ENCODE measurements at places on chromosomes 6 and 20.

GRCh38 chr6:25447570-25447929, 168.4 kb downstream of the CARMIL1 start:
- no peak for DNase-seq

GRCh38 chr6:33957892-33958525, 154.2 kb upstream of the MLN start:
- no peak for DNase-seq

DNA sequence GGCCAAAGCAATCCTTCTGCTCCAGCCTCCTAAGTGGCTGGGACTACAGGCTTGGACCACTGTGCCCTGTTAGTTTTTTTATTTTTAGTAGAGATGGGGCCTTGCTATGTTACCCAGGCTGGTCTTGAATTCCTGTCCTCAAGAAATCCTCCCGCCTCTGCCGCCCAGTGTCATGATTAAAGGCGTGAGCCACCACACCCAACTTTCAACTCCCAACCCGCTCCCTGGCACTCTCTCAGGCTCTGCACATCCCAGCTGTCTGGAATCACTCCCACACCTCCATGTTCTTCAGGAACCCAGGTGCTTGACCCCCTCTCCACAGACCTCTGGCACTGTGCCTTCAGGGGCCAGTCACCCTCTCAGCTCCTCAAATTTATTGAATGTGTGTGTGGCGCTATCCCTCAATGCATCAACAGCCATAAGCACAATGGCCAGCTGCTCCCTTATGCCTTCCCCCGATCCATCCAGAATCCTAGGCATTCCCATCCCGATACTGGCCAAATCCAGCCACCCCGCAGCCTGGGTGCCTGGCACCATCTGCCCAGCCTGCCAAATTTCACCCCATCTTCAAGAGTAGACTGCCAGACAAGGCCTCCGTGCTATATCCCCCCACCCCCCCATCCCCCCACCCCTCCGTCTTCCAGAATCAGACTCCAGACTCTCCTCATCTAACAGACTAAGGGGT, 647 bp upstream of the POU5F1 start:
- no peak for DNase-seq

- no peak for DNase-seq
These were observed 230.6 kb downstream of the CENPW start for GRCh38 chr6:126570507-126570906.

GRCh38 chr6:158850807-158851115, 31.6 kb upstream of the EZR start:
- DNase-seq: no peak

DNA sequence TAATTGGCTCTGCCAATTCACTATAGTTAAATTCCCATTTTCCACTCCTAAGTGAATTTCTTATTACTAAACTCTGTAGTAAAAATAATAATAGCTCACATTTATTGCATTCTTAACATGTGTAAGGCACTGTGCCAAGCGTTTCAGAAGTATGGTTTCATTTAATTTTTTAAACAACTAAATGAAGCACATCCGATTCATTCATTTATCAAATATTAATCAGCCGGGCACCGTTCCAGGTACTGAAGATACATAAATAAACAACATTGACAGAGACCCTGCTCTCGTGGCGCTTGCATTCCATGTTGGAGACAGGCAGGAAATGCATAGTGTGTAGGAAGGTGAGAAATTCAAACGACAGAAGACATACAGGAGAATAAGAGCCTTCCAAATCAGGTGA, 423.2 kb upstream of the JARID2 start:
- no peak for DNase-seq

- no peak for DNase-seq
These were observed 8.7 kb upstream of the CST1 start for GRCh38 chr20:23759306-23759940.

Measured in activated CD4-positive, CD25-positive, alpha-beta regulatory T cell (primary cell).